Right renal cortex interstitium (tissue), 3 donors: ENCODE measurements at places on chromosomes 16 and 17. TPM values are rescaled to one million over a fixed set of nuclear protein-coding genes. Genes with fewer than 3 reads are reported as not detected.

ICAM2 gene
- polyA plus RNA-seq: 31.2 TPM

CCL8 gene
- polyA plus RNA-seq: 0.17 TPM

CRISPLD2 gene
- polyA plus RNA-seq: 6.1 TPM

GRCh38 chr17:60314423-60314822, 77.5 kb downstream of the USP32 start:
- DNase-seq: no peak

DNA sequence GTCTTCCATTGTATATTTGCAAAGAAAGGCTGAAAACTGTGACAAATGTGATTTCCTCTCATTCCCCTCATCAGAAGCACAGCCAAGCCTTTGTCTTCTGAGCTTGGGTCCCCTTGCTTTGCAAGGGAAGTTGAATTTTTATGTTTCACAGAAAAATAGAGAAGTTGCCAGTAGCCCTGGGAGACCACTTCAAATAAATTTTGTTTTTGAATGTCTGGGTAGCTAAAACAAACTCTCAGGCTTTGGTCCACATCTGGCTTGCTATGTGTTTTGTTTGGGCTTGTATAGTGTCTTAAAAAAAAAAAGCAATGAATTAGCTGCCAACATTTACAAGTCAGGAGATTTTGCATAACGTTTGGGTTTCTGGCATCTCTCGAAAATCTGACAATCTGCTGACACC, 24.1 kb downstream of the PIK3R6 start:
- DNase-seq: no peak

- DNase-seq: no peak
Observed at GRCh38 chr17:55452139-55452790, 30.6 kb upstream of the MMD start.

DNA sequence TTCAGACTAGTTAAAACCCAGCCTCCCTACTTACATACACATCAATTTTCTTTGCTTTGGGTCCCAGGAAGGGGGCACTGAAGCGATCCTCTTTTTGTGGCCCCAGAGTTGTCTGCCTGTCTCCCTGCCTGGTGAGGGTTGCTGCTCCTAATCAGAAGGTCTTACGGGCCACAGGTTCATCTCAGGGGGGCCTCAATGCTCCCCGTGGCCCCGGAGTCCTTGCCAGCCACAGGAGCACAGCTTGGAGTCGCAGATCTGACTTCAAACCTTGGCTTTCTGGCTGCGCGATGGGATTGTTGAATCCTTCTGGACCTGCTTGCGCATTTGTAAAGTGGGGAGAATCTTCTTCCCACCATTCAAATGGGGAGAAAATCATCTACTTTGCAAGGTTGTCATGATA, 44.8 kb upstream of the MYH10 start:
- no peak for DNase-seq

- DNase-seq: no peak
Observed at GRCh38 chr16:10561425-10561824, 19.0 kb downstream of the EMP2 start.
